ENCODE measurements at places on chromosomes 5 and 9.

DNA sequence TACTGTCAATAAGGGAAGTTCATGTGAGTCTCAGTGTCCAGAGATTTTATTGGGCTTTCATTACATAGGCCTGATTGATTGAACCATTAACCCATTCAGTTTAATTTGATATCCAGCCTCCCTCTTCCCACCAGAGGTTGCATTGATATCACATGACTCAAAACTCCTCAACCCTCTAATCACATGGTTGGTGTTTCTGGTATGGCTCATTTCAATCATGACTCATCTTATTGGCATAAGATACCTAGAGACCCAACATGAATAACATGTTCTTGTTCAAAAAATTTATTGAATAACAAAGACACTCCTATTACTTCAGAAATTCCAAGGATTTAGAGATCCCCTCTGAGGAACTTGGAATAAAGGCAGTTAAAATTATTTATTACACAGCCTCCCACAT, 982.2 kb downstream of the TLE1 start:
- DNase-seq: no peak

DNA sequence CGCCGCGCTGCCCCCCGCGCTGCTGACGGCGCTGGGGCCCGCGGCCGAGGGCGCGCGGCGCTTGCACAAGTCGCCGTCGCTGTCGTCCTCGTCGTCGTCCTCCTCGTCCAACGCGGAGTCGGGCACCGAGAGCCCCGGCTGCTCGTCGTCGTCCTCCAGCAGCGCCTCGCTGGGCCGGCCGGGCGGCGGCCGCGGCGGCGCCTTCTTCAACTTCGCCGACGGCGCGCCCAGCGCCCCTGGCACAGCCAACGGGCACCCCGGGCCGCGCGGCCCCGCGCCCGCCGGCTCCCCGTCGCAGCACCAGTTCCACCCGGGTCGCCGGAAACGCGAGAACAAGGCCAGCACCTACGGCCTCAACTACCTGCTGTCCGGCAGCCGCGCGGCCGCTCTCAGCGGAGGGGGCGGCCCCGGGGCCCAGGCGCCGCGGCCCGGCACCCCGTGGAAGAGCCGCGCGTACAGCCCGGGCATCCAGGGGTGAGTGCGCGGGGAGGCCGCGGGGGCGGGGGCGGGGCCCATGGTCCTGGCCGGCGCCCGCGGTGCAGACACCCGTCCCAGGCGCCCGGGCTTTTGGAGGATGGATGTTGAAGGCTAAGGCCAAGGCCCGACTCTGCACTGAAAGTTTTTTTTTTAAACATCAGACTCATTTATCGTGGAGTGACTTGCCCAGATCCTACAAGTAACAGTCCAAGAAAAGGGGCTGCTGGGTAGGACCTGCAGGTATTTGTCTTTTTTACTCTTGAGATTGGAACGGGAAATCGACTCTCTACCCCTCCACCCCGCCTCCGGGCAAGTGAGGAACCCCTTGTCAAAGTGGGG, 1.2 kb downstream of the TENT4A start:
- no peak for DNase-seq

DNA sequence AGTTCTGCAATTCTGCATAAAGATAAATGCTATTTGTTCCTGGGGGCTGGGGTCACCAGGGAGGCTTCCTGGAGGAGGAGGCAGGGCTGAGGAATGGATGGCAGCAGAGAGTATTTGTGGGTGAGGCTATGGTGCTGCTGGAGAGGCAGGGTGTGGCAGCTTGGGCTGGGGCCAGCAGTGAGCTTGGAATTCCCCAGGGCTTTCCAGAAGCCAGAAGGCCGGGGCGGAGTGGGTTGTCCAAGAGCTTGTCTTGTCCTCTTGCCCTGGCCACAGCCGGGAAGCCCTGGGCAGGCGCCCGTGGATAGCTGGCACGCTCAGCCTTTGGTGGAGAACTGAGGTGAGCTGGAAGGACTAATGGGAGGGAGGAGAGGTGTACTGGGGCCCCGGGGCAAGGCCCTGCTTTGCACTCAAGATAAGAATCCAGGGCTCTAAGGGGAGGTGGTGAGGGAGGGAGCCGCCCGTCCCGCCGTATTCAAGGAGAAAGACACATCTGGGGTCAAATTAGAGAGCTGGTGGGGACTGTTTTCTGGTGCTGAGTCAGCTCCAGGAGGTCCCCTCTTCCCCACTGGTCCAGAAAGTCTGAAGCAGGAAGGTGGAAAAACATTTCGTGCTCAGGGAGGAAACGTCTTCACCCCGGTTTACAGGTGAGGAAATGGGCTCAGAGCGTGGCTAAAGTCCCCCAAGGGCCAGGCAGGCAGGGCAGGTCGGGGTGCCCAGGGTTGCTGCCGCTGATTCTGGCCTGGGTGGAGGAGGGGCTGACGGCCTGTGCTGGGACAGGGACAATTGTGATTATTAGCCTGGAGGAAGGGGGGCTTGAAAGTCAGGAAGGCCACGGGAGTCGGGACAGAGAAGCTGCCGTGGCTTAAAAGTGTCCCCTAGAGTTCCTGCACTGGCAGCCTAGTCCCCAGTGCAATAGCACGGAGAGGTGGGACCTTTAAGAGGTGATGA, 26.9 kb upstream of the CNOT6 start:
- DNase-seq: no peak

DNA sequence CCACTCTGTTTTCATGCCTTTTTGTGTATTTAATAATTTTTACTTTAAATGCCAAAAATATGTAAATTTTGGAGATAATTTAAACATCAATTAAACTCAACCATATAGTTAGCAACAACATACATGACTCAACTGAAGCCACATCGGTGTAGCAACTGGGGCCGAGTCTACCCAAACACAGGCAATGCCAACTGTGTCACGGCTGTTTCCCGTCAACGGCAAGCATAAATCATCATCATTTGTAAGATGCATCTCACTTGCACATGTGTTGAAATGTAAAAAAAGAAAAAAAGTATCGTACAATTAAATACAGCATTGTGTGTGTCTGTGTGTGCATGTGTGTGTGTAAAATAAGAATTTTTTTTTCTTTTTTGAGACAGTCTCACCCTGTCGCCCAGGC, 160.1 kb upstream of the TAS2R1 start:
- no peak for DNase-seq

DNA sequence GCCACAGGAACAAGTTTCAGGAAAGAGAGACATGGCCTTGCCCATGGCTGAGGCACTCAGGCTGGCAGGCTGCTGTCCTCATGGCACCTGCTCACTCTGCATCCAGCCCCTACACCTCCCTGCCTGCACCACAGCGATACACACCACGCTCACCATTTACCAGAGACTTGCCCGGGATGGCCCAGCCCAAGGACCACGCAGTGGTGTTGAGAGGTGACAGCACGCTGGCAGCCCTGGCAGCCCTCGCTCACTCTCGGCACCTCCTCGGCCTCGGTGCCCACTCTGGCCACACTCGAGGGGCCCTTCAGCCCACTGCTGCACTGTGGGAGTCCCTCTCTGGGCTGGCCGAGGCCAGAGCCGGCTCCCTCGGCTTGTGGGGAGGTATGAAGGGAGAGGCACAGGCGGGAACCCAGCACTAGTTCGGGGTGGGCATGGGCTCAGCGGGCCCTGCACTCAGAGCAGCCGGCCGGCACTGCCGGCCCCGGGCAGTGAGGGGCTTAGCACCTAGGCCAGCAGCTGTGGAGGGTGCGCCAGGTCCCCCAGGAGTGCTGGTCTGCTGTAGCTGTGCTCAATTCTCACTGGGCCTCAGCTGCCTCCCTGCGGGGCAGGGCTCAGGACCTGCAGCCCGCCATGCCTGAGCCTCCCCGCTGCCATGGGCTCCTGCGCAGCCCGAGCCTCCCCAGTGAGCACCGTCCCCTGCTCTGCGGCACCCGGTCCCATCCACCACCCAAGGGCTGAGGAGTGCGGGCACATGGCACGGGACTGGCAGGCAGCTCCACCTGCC, 20.3 kb downstream of the ZDHHC11B start:
- no peak for DNase-seq

GRCh38 chr9:80218328-80218727, 646.6 kb downstream of the TLE4 start:
- no peak for DNase-seq

- no peak for DNase-seq
Measured at GRCh38 chr5:54480296-54480695, 24.8 kb downstream of the HSPB3 start.

GRCh38 chr9:132369421-132369820, 14.6 kb upstream of the SETX start:
- DNase-seq: no peak

GRCh38 chr5:160305319-160305718, 7.0 kb downstream of the CCNJL start:
- no peak for DNase-seq

- DNase-seq: no peak
Measured at GRCh38 chr5:136992796-136993489, 506.2 kb downstream of the SPOCK1 start.

All from cortex of kidney (tissue), 1 donor.